ENCODE measurements at places on chromosomes 3 and 15. TPM values are rescaled to one million over a fixed set of nuclear protein-coding genes. Genes with fewer than 3 reads are reported as not detected.

GCSAM gene
- total RNA-seq, result not detected

SLC33A1 gene
- total RNA-seq, result 43.8 TPM

SLC28A1 gene
- not detected for total RNA-seq

KIF15 gene
- 3.9 TPM for total RNA-seq

CPB1 gene
- total RNA-seq, result not detected

GPR62 gene
- not detected for total RNA-seq

All from GM23248 (cell line).